NB4 (cell line): ENCODE measurements at places on chromosomes 13 and 19.

DNA sequence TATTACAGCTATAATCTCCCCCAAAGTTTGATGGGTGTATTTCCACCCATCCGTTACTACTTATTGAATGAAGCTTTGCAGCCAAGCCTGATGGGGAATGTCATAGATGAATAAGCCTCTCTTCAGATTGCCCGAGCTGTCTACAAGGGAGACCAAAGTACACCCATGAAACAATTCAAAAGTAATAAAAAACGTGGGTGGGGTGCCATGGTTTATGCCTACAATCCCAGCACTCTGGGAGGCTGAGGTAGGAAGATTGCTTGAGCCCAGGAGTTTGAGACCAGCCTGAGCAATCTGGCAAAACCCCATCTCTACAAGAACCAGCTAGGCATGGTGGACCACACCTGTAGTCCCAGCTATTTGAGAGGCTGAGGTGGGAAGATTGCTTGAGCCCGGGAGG is 419.2 kb downstream of the FGF9 start:
- no peak for DNase-seq

DNA sequence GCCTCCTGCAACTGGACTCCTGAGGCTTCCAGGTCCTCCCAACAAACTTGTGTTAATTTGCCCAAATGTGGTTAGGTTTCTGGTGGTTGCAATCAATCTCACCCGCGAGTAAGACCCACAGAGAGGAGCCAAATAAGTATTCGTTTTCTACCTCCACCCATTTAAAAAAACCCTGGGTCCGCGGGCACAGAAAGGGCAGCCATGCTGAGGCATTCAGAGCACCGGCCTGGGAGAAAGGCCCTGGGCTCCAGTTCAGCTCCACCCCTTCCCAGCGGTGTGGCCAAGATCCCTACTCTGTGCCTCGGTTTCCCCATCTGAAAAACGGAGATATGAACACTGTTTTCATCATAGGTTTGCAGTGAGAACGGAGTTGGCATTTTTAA is 56.9 kb downstream of the PEPD start:
- no peak for DNase-seq

- no peak for DNase-seq
These were observed 373.0 kb upstream of the SLITRK1 start for GRCh38 chr13:84255226-84255797.

DNA sequence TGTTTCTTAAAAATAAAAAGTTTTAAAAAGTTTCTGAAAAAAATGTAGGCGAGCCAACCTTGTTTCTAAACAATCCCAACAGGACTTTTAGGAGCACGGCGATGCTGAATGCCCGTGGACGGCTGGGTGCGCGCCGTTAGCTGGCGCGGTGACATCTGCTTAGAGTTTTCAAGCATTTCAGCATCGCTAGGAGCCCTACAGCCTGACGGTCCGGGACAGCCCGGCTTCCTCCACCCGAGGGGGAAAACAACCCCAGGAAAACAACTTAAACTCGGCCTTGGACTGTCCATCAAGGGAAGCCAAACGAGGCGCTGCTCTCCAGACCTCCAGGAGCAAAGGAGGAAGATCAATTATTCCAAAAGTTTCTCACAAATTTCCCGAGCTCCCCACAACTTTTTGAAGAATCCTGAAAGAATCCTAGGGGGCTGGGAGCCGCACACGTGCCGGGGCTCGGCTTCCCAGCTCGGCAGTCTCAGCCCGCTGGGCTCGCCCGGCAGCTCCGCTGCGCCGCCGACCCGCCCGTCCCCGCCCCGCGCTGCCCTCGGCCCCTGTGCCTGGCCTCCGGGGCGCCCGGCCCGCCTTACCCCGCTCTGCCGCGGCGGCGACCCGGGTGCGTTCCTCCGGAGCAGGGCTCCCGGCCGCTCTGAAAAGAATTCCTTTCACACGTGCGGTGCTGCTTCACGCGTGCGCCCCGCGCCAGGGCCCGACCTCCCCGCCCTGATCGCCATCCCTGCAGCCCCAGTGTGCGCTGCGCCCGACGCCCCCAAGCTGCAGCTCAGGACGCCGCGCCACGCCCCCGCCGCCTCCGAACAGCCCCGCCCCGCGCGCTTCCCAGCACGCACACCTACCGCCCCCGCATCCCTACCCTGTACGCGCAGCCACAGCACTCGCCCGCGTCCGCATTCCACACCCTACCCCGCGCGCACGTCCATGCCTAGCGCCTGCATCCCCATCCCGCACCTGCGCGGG is at the start of gene GJA3:
Gene GJA3 (minus strand): TSS at position 747 of the 969 bp plus-strand sequence. CDS start 17,764 bp downstream, outside the sequence.
- DNase-seq, result peak; percentile 66

- peak; percentile 65 for DNase-seq
These were observed 15.7 kb downstream of the PNPLA6 start for GRCh38 chr19:7550987-7551761.

DNA sequence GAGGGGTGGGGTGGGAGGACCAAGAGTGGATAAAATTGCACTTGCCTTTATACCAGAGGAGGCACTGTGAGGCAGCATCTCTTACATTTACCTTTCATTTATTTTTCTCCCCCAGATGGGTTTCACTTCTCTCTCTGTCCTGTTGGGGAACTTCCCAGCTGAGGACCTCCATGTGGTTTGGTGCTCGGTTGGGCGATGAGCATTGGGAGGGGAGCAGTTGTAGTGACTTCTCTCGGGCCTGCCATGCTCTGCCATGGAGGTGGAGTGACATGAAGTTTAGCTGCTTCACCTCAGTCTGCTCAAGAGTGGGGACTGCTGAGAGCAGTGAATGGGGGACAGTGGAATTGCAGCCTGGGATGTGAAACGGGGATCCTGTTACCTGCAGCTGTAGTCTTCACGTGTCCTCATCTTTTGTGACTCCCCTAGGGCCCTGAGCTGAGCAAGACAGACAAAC is 23.1 kb upstream of the CXCL17 start:
- no peak for DNase-seq

- DNase-seq, result peak; percentile 88
These were observed 182.6 kb upstream of the IRS2 start for GRCh38 chr13:109968876-109969577.

GRCh38 chr19:48537541-48537940 is 14.4 kb upstream of the SULT2B1 start:
- DNase-seq, result no peak
